ENCODE measurements at places on chromosomes 4 and X.

GRCh38 chr4:8702020-8702495, 109.5 kb downstream of the CPZ start:
- peak; percentile 24 for DNase-seq

DNA sequence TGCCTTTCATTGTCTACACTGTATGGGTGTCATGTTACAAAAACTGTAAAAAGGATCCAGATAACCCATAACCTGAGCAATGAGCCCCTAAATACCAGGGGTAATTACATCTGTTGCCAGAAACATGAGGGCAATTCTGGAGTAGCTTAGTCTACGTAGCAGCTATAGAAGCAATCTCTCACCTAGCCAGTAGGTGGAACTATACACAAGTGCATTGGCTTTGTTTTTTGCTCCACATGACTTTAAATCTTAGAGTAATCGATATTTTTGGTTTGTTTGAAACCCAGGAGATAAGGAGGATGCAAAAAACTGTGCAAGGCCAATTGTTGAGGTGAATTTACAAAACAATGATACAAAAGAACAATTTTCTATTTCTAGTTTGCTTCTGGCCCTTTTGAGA, 57.5 kb downstream of the GPR82 start:
- no peak for DNase-seq

DNA sequence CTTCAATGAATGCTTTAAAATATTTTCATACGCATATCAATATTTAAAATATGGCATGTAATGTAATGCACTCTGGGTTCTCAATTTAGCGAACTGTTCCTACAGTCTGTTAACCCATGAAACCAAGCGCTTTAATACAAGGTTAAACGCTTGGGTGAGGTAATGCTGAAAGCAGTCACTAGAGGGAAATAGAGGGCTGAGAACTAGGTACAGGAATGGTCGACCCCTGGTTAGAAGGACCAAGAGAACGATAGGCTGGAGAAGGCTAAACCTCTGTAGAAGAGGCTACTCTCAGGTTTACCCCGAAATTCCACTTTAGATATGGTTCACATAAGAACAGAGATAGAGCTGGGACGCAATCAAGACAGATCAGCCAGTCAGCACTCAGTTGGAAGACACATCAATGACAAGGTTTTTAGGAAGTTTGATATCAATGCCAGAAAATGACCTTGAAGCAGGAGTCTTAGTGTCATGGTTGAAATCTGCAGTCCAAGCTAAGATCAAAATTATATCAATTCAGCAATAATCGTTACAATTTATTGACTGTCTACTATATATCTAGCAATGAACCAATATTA, 26.9 kb downstream of the ARSJ start:
- no peak for DNase-seq

DNA sequence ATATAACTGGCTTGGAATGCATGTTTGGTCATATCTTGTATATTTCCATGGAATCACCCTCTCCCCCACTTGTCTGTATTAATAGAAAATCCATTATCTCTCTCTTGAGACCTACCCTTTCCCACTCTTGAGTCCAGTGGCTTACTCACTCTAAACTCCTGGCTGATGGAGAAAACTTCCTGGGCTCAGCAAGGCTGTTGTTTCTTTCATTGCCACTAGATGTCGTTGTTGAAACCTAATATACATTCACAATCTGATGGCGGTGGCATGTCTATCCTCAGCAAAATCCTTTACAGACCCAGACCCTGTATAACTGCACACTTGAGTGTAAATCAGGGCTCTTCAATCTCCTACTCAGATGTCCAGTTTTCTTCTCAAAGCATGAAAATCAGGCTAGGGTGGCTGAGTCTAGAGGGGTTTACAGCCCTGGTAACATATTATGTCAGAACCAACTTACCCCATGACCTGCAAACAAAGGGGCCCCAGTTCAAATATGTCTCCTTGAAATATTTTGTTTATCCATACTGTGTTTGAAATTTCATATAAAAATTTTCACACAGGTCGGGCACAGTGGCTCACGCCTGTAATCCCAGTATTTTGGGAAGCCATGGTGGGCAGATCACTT, 70.0 kb upstream of the FAM241A start:
- DNase-seq, result no peak

GRCh38 chr4:78297116-78297800, 240.1 kb downstream of the FRAS1 start:
- no peak for DNase-seq

DNA sequence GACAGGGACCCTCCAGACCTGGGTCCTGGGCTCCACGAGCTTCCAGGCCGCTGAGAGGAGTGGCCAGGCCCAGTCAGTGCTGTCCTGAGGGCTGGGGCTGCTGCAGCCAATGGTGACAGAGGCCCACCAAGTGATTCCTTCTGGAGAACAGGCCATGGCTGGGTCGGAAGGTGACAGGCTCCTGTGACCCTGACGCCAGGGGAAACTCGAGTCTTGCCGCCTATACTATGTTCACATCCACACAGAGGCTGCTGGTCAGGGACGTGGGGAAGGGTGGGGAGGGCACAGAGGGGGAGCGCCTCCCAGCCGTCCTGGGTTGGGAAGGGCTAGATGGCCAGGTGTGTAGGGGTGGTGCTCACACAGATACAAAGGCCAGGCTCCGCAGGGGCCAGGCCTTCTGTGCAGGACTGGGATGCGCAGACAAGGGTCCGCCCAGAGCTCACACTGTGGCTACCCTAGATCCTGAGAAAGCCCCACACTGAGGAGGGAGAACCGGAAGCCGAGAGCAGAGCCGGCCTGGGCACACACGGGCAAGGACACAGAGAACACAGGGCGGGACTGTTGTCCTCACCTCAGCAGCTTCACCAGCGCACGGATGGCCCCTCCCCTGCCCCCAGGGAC, 81.4 kb downstream of the HTRA3 start:
- peak; percentile 72 for DNase-seq

GRCh38 chr4:127783026-127783769, 1.1 kb downstream of the HSPA4L start:
- DNase-seq, result peak; percentile 85

DNA sequence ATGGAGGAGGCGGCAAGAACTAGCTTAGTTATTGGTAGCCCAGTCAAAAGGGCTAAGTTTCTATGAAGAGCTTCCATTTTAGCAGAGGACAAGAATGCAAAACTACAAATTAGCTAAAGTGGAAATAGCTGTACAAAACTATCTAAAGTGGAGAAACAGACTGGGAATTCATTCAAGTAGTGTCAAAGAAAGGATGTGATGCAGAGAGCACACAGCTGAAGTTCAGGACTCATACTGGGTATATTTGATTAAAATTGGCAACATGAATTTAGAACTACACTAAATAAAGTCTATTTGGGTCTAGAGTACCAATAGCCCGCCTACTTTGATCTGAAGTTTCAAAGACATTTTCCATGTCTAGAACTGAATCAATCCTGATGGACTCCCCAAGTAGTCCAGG, 33.1 kb upstream of the GNRHR start:
- no peak for DNase-seq

DNA sequence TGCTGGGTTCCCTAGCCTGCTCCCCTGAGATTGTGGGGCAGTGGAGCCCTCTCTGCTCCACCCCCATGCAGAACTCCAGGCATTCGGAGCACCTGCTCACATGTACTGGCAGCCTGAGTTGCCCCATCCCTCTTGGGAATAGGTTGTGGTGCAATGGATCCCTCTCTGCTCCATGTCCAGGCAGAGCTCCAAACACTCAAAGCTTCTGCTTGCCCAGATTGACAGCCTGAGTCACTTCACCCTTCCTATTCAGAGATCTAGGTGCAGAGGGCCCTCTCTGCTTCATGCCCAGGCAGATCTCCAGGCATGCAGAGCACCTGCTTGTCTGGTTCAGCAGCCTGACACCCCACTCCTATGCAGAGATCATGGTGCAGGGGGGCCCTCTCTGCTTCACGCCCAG, 18.6 kb upstream of the TEX13B start:
- no peak for DNase-seq

DNA sequence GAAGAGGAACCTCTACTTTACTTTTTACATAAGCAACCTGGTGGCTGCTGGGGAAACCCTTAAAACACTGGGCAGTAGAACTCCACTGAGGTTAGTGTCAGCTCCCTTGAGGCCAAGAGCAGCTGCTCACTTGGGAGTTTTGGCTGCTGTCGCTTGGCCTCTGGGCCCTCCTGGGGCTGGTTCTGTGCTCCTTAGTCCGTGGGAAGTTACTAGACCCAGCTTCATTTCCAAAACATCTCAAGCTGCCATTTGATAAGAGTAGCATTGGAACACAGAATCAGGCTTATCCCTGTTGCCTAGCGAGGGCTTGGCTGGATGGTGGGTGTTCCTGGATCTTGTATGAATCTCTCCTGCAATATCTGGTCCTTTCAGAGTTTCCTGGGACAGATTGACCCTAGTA, 26.1 kb downstream of the RNF4 start:
- DNase-seq, result no peak

- no peak for DNase-seq
Measured at GRCh38 chr4:183508697-183509335, 4.0 kb downstream of the ING2 start.

GRCh38 chrX:154714925-154715324, 36.0 kb downstream of the GAB3 start:
- DNase-seq, result no peak

DNA sequence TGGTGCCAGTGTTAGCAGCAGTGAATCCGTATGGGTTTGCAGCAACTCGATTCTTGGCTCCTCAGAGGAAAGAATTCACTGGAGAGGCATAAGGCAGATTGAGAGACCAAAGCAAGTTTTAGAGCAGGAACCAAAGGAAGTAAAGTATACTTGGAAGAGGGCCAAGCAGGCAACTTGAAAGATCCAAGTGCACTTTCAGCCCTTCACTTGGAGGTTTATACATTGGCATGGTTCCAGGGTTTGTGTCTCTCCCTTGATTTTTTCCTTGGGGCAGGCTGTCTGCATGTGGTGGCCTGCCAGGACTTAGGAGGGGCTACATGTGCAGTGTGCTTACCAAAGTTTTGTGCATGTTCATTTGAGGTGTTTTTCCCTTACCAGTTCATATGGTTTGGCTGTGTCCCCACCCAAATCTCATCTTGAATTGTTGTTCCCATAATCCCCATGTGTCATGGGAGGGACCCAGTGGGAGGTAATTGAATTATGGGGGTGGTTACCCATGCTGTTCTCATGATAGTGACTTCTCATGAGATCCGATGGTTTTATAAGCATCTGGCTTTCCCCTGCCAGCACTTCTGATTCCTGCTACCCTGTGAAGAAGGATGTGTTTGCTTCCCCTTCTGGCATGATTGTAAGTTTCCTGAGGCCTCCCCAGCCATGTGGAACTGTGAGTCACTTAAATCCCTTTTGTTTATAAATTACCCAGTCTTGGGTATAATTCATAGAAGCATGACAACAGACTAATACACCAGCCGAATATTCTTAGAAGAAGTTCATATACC, 86.2 kb upstream of the TSPAN5 start:
- no peak for DNase-seq

Data from cardiac septum (tissue), 1 donor.